ENCODE measurements at places on chromosomes 13 and 19. TPM values are rescaled to one million over a fixed set of nuclear protein-coding genes. Genes with fewer than 3 reads are reported as not detected.

CALR3 gene
- not detected for total RNA-seq

MAP4K1 gene
- 374 TPM for total RNA-seq

IGSF23 gene
- total RNA-seq = not detected

GNG8 gene
- total RNA-seq = 3.1 TPM

SRRM5 gene
- 0.45 TPM for total RNA-seq

ZNF540 gene
- 1.4 TPM for total RNA-seq

SERPINE3 gene
- total RNA-seq = not detected

GRIN2D gene
- total RNA-seq = 0.18 TPM

KLK3 gene
- total RNA-seq = not detected

GRCh38 chr13:106810069-106810468 lies 242.1 kb upstream of the ARGLU1 start:
- DNase-seq = no peak

- no peak for DNase-seq
These were observed 63.0 kb downstream of the TBC1D4 start for GRCh38 chr13:75418997-75419396.

GRCh38 chr19:48804496-48804895 lies 6.3 kb downstream of the BCAT2 start:
- no peak for DNase-seq

DNA sequence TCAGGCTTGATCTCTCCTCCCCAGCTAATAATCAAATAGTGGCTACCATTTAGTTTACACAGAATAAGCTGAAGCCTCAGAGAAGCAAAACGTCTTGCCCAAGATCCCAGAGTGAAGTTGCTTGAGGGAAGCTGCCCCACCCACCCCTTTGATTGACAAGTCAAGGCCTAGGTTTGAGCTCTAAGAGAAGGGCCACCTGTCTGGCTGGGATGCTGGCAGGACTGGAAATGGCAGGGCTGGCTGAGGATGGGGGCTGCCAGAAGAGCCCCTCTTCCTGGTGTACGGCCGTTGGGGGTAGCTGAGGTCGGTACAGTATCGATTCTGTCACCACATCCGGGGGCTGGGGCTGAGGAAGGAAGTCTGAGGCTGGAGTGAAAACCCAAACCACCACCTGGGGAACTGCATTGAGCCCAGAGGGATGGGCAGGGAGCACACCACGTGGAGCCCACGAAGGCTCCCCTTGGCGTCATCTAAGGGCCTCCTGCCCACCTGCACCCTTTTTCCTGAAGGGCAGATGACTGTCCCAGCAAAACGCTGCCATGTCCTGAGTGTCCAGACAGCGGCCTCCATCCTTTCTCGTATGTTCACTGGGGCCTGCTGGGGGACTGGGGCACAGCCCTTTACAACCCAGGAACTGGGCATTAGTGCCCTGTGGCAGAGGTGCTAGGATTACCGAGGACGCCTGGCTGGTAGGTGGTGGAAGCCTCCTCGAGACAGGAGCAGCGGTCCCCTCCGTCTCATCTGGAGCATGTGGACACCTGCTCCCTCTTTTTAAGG lies 1.4 kb upstream of the PRKD2 start:
- DNase-seq = peak; percentile 80

GRCh38 chr19:54463531-54464043 lies at the start of gene LENG9:
Gene LENG9, minus strand, starts transcription at chr19:54463778. Its CDS starts 252 bp downstream, at chr19:54463526.
- DNase-seq = peak; percentile 98

GRCh38 chr19:40578442-40578908 lies 1.8 kb downstream of the SHKBP1 start:
- DNase-seq = no peak

- no peak for DNase-seq
These were observed 603.7 kb upstream of the GPC6 start for GRCh38 chr13:92622905-92623304.

DNA sequence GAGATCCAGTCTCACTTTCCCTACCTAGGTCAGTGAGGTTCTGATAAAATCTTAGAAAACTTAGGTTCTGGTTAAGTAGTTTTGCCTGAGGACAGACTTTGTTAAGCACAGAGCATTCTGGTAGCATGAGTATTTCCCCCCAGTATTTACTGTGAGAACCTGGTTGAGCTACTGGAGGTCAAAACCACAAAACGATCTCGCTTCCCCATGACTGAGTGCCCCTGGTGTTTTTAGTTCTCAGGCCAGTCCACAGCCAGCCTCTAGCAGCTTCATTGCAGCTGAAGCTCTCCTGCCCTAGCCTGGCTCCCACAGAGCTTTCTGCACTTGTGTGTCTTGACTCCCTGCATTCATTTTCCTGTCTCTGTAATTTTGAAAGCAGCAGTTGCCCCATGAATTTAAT lies 1138.2 kb downstream of the UQCRFS1 start:
- no peak for DNase-seq

DNA sequence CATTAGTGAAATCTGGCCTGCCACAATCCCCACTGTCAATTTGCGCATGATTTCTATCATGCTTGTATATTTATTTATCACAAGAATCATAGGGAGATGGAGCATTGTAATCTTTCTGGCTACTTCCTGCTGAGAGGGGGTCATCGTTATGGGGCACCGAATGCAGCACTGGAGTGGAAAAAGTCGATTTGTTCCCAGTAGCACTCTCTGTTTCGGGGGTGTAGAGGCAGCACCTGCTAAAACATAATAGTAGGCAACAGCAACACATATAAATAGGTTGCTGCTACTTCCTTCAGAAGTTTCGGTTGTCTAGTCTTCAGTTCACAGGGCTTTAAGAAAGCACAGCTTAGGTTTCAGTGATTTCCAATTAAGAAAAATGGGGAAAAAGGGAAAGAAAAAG lies 23.4 kb upstream of the CEACAM21 start:
- DNase-seq = no peak

- no peak for DNase-seq
These were observed 7.0 kb downstream of the PLVAP start for GRCh38 chr19:17370026-17370587.

- no peak for DNase-seq
These were observed 14.5 kb downstream of the ZNF708 start for GRCh38 chr19:21314676-21315075.

DNA sequence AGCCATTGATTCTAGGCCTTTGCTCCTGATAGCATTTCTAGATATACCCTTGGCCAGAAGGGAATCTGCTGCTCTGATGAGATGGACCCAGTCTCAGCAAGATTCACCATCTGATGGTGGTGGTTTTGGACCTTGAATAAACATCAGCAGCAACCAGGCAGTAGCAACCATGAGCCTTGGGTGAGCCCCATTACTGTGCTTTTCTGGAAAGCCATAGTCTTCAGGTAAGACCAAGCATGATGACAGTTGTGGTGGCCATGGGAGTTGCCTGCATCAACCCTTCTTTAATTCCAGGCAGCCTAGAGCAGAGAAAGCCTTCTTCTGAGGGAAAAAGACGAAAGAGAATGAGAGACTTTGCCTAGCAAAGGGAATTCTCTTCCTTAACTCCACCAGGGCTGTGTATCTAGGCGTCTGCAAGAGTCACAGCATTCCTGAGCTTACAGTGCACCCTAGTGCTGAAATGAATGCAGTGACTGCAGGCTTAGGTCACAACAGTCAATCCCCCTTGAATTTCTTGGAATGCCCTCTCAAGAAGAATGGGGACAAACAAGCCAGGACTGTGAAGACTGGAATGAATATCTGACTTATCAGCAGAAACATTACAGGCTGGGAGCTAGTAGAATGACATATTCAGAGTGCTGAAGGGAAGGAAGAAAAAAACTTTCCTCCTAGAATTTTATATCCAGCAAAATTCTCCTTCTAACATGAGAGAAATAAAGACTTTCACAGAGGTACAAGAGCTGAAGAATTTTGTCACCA lies 942.4 kb upstream of the PCDH20 start:
- no peak for DNase-seq

DNA sequence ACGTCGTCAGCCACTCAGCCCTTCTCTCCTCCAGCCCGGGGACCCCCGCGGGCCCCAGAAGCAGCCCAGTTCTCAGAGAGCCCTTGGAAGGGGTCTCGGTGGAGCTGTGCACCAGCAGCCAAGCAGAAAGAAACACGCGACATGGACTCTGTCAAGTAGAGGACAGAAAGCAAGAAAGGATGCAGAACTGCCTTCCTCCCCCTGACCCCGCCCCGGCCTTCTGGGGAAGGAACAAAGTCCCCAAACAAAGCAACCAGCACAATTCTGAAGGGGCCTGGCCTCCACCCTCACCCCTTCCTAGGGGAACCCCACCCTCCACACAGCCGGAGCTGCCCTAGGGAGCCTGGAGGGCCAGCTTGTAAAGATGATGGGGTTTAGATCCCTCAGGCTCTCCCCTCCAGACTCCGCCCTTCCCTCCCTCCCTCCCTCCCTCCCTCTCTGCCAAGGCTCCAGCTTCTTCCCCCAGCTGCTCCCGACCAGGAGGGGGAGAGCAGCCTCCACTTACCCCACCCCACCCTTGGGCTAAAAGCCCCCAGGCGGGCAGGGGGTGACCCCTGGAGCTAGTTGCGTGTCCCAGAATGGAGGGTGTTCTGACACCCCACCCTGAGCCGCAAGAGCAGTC lies 7.8 kb downstream of the LYL1 start:
- DNase-seq = peak; percentile 24

DNA sequence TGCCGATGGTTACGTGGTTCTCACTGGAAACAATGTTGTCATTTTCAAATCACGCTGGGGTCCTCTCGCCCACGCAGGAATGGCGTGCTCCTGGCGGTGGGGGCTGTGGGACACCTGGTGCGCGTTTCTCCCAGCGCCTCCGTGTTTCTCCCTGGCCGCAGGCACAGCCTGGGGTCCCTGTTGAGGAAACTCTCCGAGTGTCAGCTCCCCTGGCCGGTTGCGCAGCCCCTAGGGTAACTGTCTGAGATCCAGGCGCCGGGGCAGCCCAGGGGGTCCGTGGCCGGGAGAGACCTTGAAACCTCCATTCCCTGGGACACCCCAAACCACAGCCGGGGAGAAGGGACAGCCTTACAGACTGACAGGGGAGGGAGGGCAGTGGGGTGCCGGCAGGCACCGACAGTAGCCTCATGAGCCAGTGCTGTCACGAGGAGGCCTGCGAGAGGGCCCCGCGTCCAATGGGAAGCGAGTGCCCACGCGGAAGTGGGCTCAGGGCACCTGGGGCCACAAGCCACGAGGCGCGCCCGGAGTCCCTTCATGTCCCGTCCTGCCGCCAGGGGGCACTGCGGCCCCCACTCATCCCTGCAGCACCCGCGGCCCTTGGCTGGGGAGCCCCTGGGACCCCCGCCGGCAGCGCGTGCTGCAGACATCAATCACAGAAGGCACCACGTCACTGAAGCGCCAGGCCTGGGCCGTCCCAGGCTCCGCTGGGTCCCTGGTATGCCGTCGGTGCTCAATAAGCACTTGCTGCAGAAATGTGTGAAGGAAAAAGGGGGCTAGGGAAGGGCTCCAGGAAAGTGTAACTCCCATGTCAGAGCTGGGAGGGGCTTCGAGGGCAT lies 9.5 kb downstream of the ADAMTSL5 start:
- DNase-seq = peak; percentile 72

- no peak for DNase-seq
These were observed 1.6 kb upstream of the MARK4 start for GRCh38 chr19:45249261-45250033.

DNA sequence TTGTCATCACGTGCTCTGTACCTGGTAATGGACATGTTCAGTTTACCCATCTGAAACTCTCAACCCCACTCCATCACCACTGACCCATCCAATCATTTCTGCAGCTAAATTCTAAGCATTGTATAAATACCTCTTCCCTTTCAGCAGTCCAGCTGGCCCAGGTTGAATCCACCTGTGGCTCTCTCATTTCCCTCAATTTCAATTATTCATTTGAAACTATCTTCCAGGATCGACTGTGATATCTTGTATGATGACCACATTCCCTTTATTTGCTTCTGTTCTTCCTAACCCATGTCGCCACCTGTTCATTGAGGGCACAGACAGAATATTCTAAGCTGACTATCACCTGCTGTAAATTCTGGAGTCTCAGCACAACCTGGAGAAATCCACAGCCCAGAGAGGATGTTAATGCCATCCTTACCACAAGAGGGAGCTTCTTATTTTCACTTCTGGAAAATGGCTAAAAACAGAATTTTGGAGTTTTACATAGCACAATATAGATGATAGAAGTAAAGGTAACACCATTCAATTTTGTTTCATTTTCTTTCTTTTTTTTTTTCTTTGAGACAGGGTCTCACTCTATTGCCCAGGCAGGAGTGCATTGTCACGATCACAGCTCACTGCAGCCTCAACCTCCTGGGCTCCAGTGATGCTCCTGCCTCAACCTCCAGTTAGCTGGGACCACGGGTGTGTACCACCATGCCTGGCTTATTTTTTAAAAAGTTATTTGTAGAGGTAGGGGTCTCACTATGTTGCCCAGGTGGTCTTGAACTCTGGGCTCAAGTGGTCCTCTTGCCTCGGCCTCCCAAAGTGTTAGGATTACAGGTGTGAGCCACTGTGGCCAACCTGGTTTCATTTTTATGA lies 38.6 kb downstream of the ZNF823 start:
- no peak for DNase-seq

DNA sequence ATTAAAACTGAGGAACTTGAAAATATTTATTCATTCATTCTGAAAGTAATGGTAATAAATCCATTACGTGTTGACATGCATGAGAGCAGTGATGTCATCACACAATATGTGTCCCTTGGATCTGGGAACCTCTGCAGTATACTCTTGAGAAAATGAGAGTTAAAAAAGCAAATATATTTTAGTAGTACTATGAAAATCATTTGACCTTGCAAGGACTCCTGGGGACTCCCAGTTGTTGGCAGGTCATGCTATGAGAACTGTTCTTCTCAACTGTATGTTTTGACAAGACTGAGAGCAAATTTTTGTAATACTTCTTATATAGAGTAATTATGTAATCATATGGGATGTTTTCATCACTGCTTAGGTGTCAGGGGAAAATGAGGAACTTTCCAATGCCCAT lies 249.4 kb downstream of the PCCA start:
- DNase-seq = no peak

DNA sequence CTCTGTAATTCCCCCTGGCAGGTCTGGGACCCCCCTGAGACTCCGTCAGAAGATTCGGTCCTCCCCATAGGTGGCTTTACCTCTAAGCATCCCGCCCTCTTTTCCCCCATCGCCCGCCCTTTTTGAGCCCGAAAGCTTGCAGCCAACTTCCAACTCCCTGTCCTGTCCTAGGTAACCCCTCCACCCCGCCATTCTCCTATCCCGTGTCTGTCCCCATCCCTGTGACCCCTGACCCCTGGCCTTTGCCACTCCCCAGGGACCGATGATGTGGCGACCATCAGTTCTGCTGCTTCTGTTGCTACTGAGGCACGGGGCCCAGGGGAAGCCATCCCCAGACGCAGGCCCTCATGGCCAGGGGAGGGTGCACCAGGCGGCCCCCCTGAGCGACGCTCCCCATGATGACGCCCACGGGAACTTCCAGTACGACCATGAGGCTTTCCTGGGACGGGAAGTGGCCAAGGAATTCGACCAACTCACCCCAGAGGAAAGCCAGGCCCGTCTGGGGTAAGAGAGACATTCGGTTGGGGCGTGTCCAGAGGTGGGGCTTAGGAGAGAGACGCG lies 488 bp downstream of the RCN3 start:
- no peak for DNase-seq

GRCh38 chr13:54705738-54706137 lies 1677.1 kb downstream of the OLFM4 start:
- no peak for DNase-seq

DNA sequence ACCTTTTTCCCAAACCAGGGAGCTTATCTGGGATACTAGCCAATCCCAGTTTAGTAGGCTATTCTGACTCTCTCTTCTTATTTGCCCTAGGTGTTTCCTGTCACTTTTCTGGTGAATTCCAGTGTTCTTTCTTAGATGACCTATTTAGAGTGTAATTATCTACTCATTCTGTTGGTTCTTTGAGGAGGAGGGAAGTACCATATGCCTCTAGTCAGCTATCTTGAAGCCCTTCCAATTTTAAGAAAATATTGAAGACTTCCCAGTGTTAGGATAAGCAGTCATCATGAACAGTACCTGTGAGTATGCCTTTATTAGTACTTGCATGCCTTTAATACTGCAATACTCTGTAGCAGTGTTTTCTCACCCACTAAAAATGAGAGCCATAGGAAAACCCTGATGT lies 724.3 kb upstream of the SLITRK1 start:
- no peak for DNase-seq
